ENCODE measurements at places on chromosomes 5 and 9.

- DNase-seq = no peak
Observed at GRCh38 chr9:4011054-4011453, 288.8 kb downstream of the GLIS3 start.

GRCh38 chr5:169263591-169263990 is 37.3 kb downstream of the SLIT3 start:
- no peak for DNase-seq

GRCh38 chr9:87497080-87497603 is 525 bp upstream of the DAPK1 start:
- DNase-seq = no peak

DNA sequence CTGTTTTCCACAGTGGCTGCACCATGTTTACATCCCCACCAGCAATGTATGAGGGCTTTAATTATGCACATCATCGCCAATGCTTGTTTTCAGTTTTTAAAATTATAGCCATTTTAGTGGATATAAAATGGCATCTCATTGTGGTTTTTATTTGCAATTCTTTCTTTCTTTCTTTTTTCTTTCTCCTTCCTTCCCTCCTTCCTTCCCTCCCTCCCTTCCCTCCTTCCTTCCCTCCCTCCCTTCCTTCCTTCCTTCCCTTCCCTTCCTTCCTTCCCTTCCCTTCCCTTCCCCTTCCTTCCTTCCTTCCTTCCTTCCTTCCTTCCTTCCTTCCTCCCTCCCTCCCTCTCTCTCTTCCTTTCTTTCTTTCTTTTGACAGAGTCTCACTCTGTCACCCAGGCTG is 6.6 kb downstream of the COL15A1 start:
- DNase-seq = no peak

- DNase-seq = no peak
Observed at GRCh38 chr5:132961887-132962286, 1.5 kb downstream of the AFF4 start.

GRCh38 chr9:93218161-93218560 is 34.2 kb downstream of the WNK2 start:
- peak; percentile 79 for DNase-seq

DNA sequence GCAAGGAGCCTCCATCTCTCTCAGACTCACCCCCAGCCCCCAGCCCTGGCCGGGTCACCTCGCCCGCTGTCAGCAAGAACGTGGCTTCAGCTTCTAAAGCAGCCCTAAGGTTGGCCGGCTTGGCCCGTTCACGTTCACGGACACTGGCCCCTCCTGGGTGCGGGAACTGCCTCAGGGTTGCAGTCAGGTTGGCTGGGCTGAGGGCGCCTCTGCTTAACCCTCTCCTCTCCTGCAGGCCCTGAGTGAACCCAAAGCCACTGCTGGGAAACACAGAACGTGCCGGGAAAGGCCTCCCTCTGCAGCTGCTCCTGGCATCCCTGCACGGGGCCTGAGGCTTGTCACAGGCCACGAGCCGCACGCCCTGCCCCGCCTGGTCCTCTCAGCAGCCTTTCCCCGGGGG is 40.1 kb upstream of the UBAC1 start:
- DNase-seq = no peak

- no peak for DNase-seq
Observed at GRCh38 chr5:147743012-147743411, 39.5 kb downstream of the JAKMIP2 start.

DNA sequence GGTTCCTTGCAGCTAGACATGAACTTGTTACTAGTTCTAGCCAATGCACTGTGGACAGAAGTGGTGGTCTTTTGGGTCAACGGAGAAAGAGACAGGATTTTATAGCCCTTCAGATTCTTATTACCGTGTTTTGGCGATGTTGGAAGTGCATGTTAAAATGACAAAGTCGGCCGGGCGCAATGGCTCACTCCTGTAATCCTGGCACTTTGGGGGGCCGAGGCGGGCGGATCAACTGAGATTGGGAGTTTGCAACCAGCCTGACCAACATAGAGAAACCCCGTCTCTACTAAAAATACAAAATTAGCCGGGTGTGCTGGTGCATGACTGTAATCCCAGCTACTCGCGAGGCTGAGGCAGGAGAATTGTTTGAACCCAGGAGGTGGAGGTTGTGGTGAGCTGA is 9.1 kb upstream of the NUDT12 start:
- peak; percentile 35 for DNase-seq

DNA sequence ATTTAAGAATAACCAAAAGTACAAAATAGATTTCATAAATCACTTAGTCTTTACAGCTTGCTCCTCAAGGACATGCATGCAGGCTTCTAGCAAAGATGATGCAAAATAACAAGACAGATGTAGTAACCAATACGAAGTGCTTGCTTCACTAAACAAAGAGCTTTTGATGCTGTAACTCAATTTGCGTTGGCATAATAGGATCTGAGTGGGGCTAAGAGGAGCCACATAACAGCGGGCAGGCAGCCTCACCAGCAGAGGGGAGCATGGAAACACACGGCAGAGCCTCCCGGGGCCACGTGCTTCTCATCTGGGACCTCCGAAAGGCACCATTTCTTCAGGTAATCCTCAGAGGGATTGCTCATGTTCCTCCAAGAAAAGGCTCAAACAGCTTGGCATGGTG is 139.7 kb downstream of the C5orf15 start:
- no peak for DNase-seq

DNA sequence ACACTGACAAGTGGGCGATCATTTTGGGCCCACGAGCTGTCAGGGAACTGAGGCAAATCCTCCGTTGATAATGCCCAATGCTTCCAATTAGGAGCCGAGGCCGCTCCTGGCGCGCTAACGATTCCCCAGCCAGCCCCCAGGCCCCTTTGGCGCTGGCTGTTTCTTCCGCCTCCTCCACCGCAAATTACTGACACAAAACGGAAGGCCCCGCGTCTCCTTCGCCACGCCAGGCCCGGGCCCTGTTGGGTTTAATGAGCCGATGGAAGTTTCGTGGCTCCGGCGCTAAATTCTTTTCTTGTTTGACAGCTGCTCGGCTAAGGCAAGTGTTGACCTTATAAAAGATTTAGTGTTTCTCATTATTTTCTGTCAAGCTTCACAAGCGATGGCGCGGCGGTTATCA is 25.7 kb upstream of the BARHL1 start:
- DNase-seq = no peak

- no peak for DNase-seq
Observed at GRCh38 chr9:4792054-4792571, 631 bp upstream of the RCL1 start.

GRCh38 chr5:163162645-163163044 is 274.8 kb upstream of the CCNG1 start:
- DNase-seq = no peak

GRCh38 chr5:40841068-40841805 is at the start of gene CARD6:
TSS of gene CARD6 (plus strand) at chr5:40841367. CDS start at chr5:40841383, 16 bp downstream.
- no peak for DNase-seq

DNA sequence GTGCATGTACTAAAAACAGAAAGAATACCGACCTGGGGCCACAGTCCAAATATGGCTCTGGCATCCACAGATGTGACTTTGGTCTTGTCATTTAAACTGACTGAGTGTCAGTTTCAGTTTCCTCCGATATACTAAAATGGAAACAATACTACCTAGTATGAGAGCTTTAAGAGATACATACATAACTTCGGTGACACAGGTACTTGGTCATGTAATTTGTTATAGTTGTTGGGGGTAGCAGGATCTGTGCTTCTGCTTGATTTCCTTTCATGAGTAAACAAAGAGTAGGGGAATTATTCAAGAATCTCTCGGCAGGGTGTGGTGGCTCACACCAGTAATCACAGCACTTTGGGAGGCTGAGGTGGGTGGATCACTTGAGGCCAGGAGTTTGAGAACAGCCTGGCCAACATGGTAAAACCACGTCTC is 32.1 kb downstream of the MTMR12 start:
- no peak for DNase-seq

DNA sequence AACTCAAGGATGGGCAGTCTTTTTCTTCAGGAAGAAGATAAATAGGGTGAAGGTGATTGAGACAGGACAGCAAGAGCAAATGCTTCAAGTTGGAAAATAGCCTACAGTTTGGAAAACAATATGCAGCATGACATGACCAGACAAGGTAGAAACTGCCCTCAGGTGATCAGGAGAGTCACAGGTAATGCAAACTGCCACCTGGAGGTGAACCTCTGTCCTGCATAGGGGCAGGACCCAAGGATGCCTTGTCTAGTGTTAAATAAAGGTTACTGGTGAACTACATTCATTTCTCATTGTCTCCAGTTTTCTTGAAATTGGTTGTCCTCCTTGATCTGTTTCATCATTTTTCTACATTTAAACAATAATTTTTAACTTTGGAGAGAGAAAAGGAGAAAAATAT is 232.1 kb downstream of the SEMA5A start:
- DNase-seq = no peak

GRCh38 chr9:124222918-124223720 is 34.6 kb upstream of the NEK6 start:
- DNase-seq = peak; percentile 91

DNA sequence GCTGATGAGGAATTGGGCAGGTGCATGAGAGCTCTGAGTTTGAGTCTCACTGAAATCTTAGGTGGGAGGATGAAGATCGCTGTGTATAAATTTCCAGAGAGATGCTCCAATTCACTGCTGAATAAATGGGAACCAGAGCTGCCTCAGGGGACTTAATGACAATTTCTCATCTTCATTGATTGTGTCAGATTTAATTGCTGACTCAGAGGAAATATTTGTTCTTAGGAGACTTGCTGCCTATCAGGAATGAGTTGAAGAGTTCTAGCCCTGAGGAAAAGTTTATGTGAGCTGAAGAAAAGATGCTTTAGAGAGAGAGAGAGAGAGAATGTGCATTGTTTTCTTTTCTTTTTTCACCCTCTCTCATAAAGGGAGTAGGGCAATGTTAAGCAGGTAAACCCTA is 827.5 kb upstream of the WWC1 start:
- no peak for DNase-seq

- no peak for DNase-seq
Observed at GRCh38 chr5:35302544-35302943, 72.3 kb upstream of the PRLR start.

DNA sequence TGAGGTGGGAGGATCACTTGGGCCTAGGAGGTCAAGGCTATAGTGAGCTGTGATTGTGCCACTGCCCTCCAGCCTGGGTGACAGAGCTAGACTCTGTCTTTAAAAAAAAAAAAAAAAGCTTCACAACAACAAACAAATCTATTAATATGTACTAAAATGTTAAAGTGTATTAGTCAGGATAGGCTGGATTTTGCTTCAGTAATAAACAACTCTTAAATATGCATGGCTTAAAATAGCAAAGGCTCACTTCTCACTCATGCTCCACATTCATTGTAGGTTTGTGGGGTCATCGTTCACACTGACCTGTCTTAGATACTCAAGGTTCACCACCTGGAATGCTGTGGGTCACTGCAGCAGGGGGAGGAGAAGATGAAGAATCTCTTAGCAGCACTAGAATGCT is 33.8 kb upstream of the COL15A1 start:
- DNase-seq = no peak

- DNase-seq = no peak
Observed at GRCh38 chr5:160231783-160232342, 2.6 kb downstream of the FABP6 start.

DNA sequence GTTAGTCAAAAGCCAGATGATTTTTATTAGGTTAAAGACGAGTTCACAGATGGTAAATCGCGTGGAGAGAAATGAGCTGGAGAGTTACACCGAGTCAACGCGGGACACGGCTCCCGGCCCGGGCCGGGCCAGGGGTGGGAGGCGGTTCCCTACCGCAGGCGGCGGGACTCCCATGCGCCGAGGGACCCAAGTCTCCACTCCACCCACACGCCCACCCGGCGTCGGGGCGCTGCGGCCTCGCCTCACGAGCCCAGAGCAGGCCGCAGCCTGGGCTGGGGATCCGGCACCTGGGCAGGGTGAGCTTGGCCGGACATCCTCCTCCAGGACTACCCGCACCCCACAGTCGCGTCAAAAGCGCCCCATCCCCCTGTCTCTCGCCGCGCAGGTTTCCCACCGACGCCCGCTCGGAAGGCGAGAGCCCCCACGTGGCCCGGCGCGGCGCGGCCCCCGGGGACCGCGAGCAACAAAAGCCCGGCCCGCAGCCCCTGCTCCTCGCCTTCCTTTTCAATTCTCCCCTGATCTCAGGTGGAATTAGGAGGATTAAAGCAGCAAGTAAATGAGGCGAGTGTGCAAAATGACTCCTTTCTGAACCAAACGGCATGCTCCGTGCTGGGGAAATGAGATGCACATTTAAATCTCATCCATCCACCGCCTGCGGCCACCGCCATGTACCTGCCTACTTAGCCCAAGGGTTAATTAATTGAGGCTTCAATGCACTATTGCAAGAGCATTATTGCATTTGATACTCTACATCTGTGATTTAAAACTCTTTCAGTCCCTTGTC is 196.5 kb upstream of the TBCA start:
- DNase-seq = no peak

GRCh38 chr9:96214635-96215034 is 87.3 kb downstream of the HSD17B3 start:
- DNase-seq = no peak

- no peak for DNase-seq
Observed at GRCh38 chr9:15717290-15717967, 164.6 kb downstream of the CCDC171 start.

DNA sequence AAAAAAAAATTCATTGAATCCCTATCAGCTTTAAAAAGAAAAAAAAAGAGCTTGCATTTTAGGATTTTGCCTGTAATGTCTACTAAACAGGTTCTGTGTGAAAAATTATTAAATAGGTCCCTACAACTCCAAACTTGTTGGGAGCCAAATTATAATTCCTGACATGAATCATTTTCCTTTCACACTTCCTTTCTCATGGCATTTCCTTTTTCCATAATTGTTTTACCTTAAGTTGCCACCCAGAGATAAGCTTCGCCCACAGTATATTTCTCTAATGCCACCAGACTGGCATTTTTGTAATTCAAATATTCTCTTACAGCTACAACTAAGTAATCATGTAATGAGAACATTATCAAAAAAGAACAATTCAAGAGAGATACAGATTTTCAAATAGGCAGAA is 348.8 kb downstream of the EFNA5 start:
- DNase-seq = no peak

DNA sequence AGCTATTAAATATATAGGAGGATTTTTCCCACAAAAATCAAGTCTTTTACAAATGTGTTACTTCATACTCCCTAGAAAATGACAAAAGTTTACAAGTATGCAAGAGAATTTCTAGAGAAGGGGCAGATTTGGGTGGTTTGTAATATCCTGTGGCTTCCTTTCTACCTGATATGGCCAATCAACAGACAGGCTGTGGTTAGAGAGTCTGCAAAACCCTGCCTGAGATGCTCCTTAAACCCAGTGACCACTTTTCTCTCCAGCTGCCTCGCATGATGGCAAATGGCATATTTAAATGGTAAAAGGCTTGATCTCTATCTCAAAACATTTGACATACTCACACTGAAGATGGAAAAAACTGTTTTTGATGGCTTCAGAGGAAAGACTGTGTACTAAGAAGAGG is 550.1 kb upstream of the ZNF462 start:
- no peak for DNase-seq

DNA sequence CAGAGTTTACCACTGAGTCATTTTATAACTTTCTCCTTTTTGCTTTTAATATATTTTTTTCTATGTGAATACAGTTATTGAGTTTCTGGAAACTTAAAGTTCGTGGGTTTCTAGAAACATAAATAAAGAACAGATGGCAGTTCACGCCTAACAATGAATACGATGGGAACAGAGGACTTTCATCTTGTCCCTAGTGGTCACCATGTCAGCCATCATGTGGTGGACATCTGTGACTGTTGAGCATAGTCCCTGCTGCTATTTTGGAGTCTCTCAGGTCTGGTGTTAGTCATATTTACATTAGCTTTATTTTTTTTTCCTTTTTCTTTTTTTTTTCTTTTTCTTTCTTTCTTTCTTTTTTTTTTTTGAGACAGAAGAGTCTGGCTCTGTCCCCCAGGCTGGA is 85.3 kb downstream of the XRCC4 start:
- no peak for DNase-seq

Measured in Right ventricle myocardium superior (tissue), 1 donor.